ENCODE measurements at places on chromosomes 12 and 14.

DNA sequence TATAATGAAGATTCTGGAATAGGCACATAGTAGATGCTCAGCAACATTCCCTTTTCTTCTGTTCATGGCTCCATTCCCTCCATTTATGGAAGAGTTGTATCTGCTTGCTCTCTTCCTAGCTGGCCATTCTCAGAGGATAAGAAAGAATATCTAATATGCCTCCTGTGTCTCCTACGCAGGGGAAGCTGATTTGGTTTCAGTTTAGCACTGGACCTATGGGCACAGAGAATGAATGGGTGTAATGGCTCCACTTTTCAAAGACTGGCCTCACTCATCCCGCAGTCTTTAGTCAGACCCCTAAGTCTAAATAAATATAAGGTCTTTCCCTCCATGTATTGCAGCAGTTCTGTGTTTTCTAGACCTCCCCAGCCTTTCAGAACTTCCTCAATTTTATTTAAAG lies 2.0 kb downstream of the PKP2 start:
- DNase-seq, result no peak

GRCh38 chr14:21026988-21027315 lies 2.1 kb upstream of the NDRG2 start:
- no peak for DNase-seq

GRCh38 chr12:70830221-70831061 lies 90.1 kb downstream of the PTPRR start:
- DNase-seq, result no peak

DNA sequence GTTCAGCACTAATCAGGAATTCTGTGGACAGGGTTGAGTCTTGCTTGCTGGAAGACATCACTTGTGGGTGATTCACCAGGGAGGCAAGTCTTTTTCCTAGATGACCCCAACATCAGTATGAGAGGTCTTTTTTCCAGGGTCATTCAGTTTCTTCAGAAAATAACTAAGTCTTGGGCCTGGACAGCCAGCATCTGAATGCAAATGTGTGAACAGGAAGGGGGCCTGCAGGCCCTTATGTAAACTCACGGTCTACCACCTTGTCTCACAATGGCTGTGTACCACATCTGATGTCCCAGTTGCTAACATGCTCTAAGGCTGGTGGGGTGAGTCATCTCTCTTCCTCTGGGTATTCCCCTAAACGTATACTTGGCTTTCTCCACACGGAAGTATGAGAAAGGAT lies 79.2 kb downstream of the HECTD4 start:
- DNase-seq, result no peak

GRCh38 chr12:89707703-89708564 lies 704 bp downstream of the ATP2B1 start:
- DNase-seq, result no peak

DNA sequence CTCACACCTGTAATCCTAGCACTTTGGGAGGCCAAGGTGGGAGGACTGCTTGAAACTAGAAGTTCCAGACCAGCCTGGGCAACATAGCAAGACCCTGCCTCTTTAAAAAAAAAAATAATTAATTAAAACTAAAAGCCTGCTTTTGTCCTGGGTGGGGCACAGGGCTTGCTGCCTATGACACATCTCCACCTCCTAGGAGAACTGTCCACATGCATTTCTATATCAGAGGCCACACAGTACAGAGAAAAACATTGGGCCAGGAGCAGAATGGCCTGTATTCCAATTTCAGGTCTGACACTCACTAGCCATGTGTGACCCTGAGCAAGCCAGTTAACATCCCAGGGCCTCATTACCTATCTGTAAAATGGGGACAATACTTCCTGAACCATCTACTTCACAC lies 31.9 kb downstream of the CCDC88C start:
- no peak for DNase-seq

GRCh38 chr14:93041830-93042229 lies 73.9 kb downstream of the ITPK1 start:
- no peak for DNase-seq

- DNase-seq, result no peak
Measured at GRCh38 chr14:61296719-61297502, 15.8 kb upstream of the TMEM30B start.

- DNase-seq, result no peak
Measured at GRCh38 chr12:124780752-124781685, 82.6 kb downstream of the SCARB1 start.

DNA sequence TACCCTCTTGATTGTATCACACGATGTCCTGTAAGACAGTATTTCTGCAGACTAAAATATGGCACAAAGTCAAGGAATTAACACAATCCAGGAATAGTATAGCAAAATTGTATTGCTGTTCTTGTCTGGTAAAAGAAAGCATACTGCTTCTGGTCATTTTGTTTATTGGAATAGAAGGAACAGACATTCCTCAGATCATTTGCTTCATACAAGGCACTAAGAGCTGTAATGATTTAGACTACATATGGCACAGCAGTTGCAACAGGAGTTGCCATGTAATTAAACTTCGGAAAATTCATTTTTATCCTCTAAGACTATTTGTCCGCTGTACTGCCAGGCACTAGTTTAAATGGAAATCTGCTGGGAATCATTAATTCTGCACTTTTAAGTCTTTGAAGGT lies 7.6 kb upstream of the KERA start:
- DNase-seq, result no peak

DNA sequence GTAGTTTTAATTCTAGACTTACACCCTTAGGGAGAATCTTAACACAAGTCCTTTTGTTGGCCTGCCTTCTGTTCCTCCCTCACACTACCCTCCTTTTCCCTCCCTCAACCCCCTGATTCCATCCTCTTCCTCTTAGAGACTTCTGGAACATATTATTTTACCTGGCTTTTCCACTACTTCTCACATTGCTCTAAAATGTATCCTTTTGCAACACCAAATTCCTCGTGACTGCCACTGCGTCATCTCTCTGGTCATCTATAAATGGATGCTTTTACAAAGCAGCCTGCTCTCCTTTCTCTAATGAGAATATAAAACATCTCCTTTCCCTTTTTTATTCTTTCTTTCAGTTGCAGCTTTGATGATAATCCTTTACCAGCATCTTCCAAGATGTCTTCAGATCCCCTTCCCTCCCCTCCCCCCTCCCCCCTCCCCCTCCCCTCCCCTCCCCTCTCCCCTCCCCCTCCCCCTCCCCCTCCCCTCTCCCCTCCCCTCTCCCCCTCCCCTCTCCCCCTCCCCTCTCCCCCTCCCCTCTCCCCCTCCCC lies 93.6 kb downstream of the DIP2B start:
- no peak for DNase-seq

GRCh38 chr14:89794096-89794495 lies 160.4 kb downstream of the EFCAB11 start:
- no peak for DNase-seq

DNA sequence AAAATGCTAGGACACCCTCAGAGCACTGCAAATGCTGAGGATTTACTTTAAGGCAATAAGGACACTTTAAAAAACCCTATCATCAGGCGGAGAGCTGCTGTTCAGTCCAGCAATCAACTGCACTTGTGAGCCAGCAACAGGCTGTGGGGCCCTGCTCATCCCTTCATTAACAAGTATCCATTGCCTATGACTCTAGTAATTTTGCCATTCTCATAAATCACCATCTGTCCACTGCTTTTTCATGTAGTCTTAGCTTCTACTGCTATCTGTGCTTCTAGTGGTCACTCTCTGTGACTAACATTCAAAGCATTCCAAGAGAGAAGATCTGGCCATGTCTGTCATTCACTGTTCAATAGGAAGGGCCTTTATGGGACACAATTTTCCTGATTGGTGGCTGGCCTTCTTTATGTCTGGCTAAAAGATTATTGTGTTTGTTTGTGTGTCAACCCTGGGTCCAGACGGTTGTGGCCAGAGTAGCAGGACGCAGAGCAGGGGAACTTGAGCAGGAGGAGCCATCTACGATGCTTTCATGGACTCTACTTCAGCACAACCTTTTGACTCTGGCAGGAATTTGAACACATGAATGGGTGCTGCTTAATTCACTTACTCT lies 3.6 kb upstream of the KRAS start:
- no peak for DNase-seq

Data from esophagus squamous epithelium (tissue), 5 donors.